ENCODE measurements at places on chromosomes 6 and 20.

GRCh38 chr20:53187392-53188068 lies 215.4 kb downstream of the TSHZ2 start:
- DNase-seq: no peak

- DNase-seq: no peak
Observed at GRCh38 chr6:2186516-2186915, 58.9 kb downstream of the GMDS start.

GRCh38 chr20:3887876-3888620 lies 1.1 kb upstream of the PANK2 start:
- peak; percentile 79 for DNase-seq

DNA sequence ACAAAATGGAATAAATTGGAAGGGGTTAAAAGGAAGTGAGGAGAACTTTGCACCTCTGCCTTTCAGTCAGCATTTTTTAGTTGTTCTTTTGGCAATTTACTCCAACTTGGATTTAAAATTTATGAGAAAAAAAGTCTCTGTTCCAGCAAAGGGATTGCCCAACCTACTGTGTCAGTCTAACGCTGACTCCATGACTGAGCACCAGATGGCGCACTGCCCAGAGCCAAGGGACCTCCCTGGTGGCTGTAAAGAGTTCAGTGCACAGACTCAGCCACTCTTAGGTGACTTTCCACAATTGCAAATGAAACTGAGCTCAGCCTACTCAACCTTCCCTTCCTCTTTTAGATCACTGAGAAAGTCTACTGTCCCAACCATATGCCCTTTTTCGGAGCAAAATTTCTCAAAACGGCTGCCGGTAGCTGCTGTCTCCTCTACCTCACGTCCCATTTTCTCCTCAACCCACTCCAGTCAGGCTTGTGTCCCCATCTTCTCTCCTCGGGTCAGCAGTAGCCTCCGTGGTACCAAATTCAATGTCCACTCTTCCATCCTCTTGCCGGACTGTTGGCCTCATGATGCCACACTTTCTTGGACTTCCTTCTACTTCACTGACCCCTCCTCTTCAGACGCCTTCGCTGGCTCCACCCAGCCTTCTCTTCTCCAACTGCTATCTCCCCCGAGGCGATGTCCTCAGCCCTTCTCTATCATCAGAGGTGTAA lies 38.7 kb downstream of the GSTA2 start:
- DNase-seq: peak; percentile 66

DNA sequence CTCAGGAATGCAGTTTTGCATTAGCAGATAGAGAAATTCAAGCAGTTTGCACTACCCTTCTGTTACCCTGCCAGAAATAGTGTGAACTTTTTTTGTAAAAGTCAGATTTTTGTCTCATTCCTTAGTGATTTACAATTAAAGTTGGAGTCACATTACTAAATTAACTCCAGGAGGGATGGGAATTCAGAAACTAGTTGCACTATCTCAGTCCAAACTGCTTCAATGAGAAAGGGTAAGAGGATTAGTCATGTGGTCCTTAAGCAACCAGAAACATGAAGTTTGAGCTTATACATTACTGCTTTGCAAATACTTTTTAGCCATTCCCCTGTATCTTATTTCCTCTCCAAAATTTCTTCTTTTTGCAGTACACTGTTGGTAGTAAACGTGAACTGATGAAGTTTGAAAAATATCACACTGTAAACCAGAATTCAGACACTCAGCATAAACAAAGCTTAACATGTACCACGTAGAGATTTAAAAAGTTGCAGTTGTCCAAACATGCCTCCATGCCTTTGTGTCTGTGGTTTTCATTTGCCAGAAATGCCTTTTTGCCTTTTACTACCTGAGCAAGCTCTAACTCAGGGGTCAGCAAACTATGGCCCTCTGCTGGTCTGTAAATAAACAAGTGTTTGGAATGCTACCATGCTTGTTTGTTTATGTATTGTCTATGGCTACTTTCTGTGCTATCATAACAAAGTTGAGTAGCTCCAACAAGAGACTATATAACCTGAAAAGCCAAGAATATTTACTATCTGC lies 49.7 kb downstream of the TP53INP2 start:
- DNase-seq: peak; percentile 19

DNA sequence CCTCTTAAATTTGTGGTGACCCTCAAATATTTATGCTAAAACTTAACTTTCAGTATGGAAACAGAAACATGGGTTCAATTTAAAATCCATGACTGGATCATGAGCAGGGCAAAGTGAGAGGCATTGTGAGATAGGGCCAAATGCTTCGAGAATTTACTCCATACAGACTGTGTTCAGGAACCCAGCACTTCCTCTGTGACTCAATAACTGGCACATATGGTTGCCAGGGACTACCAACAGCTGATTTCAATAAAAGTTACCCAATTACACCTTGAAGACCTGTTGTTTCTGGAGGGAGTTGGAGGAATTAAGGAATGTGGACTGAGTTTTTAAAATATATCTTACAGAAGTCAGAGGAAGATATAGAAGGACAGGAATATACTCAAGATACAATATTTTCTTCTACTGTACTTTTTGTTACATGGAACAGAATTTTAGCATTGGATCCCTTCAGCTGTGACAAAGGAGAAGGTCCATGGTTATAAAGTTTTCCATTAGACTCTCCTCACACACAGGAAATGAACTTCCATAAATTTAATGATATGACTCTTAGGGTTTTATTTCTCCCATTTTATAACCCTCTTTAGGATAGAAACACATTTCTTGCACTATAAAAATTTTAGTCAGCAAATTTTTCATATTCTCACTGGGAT lies 258.5 kb downstream of the KHDC1L start:
- DNase-seq: no peak

GRCh38 chr20:54254596-54254995 lies 46.7 kb downstream of the PFDN4 start:
- DNase-seq: no peak

GRCh38 chr6:45132059-45132458 lies 196.1 kb upstream of the RUNX2 start:
- no peak for DNase-seq

DNA sequence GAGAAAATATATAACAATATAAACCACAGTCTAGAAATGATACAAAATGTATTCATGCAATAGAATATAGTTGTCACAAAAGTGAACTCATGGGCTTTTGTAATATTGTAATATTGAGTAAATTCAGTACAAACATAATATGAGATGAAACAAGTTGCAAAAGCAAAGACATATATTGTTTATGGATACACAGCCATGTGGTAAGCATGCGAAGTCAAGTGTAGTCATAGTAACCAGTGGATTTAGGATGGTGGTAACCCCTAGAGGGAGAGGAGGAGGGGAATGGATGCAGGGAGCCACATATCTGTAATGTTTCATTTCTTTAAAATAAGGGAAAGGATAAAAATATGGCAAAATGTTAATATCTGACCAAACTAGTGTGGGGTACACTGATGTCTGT lies 47.3 kb downstream of the ARMC2 start:
- no peak for DNase-seq

DNA sequence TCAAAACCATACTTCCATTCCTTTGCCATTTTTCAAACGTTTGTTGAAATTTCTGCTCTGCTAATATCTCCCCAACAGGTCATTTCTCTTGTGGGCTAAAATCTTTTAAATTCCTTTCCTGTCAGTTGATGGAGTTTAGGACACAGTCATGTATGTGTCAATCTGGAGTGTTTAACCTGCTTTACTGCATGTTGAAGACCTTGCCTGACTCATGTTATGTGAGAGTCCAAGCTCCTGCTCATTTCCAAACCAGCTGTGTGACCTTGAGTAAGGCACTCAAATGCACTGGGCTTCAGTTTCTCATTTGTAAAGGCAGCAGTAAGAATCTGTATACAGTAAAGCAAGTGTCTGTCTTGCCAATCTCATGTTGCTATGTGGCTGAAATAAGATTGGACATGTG lies 171.9 kb upstream of the SPACA1 start:
- DNase-seq: peak; percentile 11

- no peak for DNase-seq
Observed at GRCh38 chr6:106477146-106477545, 116.6 kb downstream of the CRYBG1 start.

GRCh38 chr6:160691617-160692016 lies 10.4 kb upstream of the PLG start:
- DNase-seq: no peak

- DNase-seq: no peak
Observed at GRCh38 chr6:131173680-131174079, 38.4 kb downstream of the AKAP7 start.

DNA sequence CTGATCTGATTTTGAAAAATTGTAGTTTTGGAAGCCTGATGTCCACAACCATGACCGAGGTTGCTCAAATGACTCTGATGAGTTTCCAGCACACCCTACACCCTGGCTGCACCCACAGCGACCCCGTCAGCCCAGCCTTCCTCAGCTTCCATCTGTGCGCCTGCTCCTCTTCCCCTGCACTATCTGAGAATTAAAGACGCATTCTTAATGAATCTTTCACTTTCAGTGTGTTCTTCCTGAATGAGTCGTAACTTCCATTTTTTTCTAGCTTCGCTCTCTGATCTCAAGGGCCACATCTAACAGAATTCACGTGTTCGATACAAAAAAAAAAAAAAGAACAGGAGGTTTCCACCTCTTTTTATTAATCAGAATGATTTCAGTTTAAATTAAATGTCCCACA lies 21.3 kb upstream of the RREB1 start:
- DNase-seq: peak; percentile 19

DNA sequence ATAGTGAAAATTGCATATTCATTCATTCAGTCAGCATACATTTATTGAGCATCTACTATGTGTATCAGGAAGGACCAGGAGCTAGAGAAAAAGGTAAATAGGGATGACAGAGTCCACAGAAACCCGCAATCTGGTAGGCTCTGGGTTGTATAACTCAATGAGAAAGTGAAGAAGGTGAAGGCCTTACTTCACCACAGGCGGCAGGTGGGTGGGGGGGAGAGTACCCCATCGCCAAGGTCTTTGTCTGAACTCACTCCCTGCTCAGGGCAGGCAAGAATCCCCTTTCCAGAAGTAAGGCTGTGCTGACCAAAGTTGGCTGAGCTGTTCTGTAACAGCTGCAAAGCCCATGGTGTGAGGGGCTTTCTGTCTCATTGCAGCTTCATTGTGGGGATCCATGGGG lies 81.3 kb downstream of the CDH26 start:
- no peak for DNase-seq

DNA sequence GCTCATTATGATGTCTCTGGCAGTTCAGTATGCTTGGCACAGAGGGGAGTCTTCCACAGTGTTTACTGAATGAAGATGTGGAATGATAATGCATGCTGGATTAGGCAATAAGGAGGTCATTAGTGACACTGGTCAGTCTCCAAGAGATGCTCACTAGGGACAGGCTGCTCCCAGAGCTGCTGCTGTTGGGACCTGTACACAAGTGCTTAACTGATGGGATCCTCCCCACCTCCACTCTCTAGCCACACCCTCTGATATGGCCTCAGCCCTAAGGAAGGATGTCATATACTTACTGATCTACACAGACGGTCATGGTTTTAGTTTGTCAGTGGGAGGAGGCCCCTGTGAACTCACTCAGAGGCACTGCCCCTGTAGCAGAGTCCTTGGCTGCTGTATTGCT lies 73.4 kb downstream of the MYB start:
- no peak for DNase-seq

DNA sequence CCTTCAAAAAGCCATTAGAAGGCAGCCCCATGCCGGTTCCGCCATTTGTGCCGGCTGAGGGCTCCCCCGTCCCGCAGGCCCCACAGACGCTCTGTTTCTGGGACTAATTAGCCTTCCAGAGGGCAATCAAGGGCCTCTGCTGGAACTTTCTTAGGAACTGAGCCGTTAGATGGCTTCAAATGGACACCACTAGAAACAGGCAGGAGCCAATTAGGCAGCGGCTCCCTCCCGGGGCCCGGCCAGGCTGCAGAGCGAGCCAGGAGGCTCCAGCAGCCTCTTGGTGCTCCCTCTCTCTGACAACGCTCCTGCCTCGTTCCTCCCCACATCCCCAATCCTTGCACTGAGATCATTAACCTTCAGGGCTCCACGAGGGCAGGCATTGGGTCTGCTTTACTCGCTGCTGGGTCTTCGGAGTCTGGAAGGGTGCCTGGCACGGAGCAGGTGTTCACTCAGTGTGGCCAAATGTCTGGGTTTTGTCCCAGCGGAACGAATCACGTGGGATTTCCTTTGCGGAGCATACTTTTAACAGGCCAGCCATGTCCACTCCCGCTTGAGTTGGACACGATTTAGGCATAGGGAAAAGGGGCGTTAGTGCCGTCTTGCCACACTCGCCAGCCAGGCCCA lies 98.3 kb downstream of the TMEM242 start:
- no peak for DNase-seq

DNA sequence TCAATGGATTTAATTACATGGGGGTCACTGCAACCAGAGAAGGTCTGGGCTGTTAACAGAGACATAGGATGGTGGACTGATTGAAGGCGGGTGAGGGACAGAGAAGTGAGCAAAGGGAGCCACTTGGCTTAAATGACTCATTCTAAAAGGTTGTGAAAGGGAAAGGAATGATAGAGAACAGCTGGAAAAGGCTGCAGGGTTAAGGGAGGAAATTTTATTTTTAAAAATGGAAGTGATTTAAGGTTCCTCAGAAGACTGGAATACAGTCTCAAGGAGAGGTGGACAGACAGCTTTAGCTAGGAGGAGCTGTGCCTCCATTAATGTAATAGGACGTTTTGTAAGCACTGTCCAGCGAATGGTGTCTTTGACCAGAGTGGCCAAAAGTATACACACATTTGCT lies 46.7 kb downstream of the RGS17 start:
- DNase-seq: no peak

DNA sequence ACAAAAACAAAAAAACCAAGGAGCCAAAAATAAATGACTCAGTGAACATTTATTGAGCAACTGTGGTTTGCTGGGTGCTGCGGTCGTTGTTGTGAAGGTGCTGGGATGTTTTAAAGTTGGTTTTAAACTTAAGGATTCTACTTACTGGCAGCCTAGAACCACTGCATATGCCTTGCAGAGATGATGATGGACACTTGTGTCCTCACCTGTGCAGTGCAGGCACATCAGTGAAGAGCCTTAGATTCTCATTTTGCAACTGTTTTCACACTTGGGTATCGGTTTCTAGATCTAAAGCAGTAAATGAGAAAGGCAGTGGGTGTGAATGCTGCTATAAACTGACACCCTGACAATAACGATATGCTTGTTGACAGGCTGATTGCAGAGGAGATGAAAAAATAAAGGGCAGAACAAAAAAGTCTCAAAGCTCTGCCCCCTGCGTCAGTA lies 68.8 kb downstream of the UTRN start:
- no peak for DNase-seq

- no peak for DNase-seq
Observed at GRCh38 chr6:72976484-72976883, 248.8 kb downstream of the KHDC1L start.

GRCh38 chr6:12751694-12752325 lies 35.2 kb downstream of the PHACTR1 start:
- peak; percentile 55 for DNase-seq

GRCh38 chr6:141451511-141452353 lies 681.0 kb upstream of the GJE1 start:
- DNase-seq: peak; percentile 30
